ENCODE measurements at places on chromosomes 7 and 10.

- DNase-seq: no peak
These were observed 100.2 kb downstream of the KCND2 start for GRCh38 chr7:120373174-120373573.

GRCh38 chr10:90464329-90464728 is 393.5 kb downstream of the HTR7 start:
- no peak for DNase-seq

DNA sequence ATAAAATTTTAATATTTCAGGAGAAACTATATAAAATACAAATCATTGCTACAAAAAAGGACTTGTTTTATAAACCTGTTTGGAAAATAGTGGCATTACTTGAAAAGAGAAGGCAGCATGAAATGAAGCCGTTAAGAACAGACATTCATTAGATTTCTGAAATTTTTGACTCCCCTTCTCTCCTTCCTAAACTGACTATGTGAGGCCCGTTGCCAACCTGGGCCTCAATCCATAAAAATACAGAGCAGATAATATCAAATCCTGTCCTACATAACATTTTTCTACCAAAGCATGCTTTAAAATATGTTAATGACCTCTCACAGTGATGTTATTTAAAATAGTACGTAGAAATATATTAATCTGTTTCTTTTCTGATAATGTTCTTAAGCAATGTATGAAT is 34.5 kb upstream of the ING3 start:
- DNase-seq: no peak

DNA sequence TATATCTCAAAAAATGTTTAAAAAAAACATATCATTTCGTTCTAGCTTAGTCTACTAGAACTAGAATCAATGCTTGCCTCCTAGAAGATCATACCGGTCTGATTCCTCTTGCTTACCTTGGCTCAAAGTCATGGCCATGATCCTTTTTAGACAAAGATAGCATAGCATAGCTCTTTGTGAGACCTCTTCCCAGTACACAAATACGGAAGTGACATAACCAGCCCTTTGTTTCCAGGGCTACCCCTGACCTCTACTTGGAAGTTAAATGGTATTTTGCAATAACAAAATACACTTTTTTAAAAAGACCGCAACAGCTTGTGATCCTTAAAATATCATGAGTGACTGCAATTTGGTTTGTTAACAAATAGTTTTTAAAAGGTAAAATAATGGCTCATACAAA is 130.7 kb upstream of the NOBOX start:
- no peak for DNase-seq

DNA sequence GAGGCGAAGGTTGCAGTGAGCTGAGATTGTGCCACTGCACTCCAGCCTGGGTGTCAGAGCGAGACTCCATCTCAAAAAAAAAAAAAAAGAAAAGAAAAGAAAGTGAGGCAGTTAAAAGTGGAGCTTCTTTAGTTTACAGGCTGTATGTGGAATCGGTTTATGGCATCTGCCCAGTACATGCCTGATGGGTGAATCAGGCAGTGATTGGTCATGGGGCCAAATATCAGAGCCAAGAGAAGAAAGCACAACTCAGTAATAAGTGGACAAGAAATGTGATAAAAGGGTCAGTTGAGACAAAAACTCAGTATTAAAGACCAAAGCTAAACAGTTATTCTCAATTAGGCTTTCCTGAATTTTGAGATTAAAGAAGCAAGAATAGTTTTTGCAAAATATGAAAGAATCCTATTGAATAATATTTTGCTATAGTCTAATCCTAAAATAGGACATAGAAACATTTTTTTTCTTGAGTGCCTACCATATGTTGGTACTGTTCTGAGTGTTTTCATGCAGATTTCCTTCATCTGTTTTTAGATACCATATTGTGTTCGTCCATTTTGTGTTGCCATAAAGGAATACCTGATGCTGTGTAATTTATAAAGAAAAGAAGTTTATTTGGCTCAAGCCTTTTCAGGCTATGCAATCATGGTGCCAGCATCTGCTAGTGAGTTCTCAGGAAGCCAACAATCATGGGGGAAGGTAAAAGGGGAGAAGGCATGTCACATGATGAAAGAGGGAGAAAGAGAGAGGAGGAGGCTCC is 14.4 kb downstream of the CDC14C start:
- DNase-seq: peak; percentile 6

- peak; percentile 27 for DNase-seq
These were observed 524.5 kb downstream of the PARD3 start for GRCh38 chr10:34290412-34291081.

DNA sequence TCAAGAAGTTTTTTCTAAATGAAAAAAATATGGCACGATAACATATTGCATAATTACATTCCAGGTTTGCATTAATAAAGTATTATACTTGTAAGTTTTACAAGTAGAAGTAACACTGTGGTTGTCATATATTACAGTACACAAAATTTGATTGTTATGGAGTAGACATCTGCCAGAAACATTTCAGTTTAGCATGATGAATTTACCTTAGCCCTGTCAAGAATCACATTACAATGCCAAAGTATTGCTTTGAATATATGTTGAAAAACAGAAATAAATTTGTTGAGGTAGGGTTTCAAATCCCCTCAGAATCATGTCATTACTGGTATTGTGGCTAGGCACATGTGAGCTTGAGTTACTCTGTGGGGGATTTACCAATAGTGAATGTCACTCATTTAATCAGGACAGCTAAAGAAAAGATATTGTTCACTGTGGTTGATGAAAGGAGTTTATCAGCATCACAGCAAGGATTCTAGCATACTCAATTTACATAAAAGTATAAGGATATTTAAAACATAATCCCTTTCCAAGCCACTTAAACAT is 112.1 kb downstream of the MDFIC start:
- no peak for DNase-seq
